Caco-2 (cell line): ENCODE measurements at places on chromosomes 1 and 21. TPM values are rescaled to one million over a fixed set of nuclear protein-coding genes. Genes with fewer than 3 reads are reported as not detected.

The CFAP45 gene
- total RNA-seq: 1.1 and 1.5 TPM in 2 replicates

DNA sequence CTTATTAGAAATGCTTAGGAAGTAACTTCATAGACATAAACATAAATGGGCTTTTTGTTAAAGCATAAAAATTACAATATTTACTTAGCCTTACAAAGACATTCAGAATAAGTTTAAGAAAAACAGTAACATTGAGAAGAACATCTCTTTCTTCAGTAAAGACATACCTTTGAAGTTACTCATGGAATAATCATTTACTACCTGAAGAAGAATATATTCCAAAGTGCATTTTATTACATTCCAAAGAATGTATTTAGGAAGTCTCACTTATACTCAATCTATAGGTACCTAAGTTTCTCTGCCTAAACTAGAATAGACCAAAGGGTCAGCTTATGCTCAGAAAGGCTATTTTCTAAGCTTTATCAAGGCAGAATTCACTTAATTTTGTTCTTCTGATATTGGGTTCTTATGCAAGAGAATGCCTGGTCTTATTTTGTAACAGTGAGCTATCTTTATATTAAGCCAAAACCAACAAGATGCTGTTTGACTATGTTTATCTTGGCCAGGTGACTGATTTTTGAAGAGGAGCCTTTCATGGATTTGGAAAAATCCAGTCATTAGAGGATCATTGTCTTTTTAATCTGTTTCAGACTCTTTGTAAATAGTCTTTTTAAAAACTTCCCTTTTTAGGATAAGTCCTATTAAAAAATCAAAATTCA lies 110.1 kb downstream of the OLFML2B start:
- no peaks in the 10 kb centered on the region for H3K27me3 ChIP-seq
- peak overlapping the region; percentile 25 for H3K27ac ChIP-seq
- H3K4me1 ChIP-seq: peaks cover 47% of the 10 kb centered on the region

DNA sequence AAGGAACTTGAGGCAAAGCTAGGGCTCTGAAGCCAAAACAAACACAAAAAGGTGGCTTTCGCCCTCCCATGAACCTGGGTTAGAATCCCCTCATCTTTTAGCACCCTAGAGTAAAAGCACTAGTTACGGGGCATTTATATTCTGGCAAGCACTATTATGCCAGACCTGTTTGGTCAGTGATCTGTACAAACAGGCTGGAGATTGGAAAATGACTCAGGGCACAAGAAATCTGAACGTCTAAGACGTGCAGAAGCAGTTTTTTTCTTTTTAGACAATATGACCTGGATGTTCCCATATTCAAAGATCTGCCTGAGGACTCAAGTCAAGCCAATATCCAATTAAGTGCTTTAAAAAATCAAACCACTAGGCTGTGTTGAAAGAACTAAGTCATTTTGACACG lies 3.0 kb downstream of the ZNF436 start:
- no peak overlapping the region for H3K27ac ChIP-seq
- DNase-seq: no peak
- no peaks in the 10 kb centered on the region for H3K27me3 ChIP-seq
- peaks cover 7% of the 10 kb centered on the region for H3K36me3 ChIP-seq
- H3K4me1 ChIP-seq: peaks cover 22% of the 10 kb centered on the region

DNA sequence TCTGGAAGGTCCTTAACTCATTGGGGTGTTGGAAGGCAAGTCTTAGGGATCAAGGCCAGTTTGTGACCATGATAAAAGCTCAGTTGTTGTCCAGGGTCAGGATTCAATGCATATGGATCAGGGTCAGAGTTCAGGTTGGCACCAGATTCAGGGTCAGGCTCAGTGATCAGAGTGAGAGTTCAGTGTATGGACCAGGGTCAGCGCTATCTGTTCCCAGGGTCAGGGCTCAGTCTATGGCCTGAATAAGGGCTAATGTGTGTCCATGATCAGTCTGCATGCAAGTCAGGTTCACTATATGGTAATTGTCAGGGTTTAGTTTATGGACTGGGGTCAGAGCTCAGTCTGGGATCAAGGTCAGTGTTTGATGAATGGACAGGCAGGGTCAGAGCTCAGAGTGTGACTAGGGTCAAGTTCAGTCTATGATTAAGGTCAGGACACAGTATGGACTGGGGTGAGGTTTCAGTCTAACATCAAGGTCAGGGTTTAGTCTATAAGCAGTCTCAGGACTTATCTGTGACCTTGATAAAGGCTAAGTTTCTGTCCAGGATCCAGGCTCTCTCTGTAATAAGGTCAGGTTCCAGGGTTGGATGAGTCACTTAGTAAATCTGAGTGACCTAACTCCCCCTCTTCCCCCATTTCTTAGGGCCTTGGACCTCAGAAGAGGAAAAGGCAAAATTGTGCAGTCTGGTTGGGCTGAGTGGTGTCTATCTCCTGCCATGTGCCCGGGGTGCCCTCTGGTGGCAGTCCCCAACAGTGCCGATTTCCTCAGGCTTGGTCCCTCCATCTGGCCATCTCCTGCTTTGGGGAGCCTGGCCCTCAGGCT lies 23.8 kb downstream of the KNCN start:
- no peaks in the 10 kb centered on the region for H3K36me3 ChIP-seq
- H3K4me1 ChIP-seq: no peaks in the 10 kb centered on the region
- H3K4me3 ChIP-seq: no peak overlapping the region
- no peaks in the 10 kb centered on the region for H3K27me3 ChIP-seq
- DNase-seq: peak; percentile 81
- no peak overlapping the region for H3K27ac ChIP-seq

The KIF17 gene
- 1.3 and 1.5 TPM in 2 replicates for total RNA-seq

DNA sequence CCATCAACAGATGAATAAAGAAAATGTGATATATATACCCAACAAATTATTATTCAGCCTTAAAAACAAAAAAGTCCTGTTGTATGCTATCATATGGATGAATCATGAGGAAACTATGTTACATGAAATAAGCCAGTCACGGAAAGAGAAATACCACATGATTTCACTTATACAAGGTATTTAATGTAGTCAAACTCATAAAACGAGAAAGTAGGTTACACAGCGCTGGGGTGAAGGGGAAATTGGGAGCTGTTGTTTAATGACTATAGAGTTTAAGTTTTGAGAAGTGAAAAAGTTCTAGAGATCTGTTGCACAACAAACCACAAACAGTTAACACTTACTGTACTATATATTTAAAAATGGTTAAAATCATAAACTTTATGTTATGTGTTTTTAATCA lies 58.5 kb downstream of the SLC25A24 start:
- H3K4me1 ChIP-seq: no peaks in the 10 kb centered on the region
- H3K27me3 ChIP-seq: no peaks in the 10 kb centered on the region
- no peak overlapping the region for H3K4me3 ChIP-seq
- DNase-seq: no peak
- H3K36me3 ChIP-seq: no peaks in the 10 kb centered on the region

The RGS16 gene
- total RNA-seq: 0.77 and 1.2 TPM in 2 replicates

- no peaks in the 10 kb centered on the region for H3K4me1 ChIP-seq
- H3K36me3 ChIP-seq: no peaks in the 10 kb centered on the region
- no peaks in the 10 kb centered on the region; the same call in 1 of the 2 replicates for H3K27me3 ChIP-seq
- no peak overlapping the region for H3K27ac ChIP-seq
- DNase-seq: no peak
Measured at GRCh38 chr1:18528616-18529015, 47.9 kb downstream of the KLHDC7A start.

DNA sequence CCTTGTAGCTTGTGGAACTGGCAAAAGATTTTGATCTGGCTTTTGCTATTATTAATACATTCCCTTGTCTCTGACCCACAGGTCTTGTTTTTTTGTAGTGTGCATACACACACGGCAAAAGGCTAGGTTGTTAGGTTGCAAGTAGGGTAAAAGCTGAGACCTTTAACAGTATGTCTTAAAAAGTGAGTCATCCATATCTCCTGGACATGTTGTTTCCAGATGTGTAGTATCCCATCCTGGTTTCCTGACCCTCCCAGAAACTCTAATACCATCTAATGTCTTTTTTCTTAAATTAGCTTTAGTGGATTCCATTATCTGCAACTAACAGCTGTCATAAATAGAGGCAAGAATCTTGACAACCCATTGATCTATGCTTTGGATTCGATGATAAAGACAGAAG lies 14.7 kb downstream of the OVGP1 start:
- no peaks in the 10 kb centered on the region for H3K36me3 ChIP-seq
- H3K27me3 ChIP-seq: no peaks in the 10 kb centered on the region
- no peak overlapping the region for H3K4me3 ChIP-seq
- DNase-seq: no peak

DNA sequence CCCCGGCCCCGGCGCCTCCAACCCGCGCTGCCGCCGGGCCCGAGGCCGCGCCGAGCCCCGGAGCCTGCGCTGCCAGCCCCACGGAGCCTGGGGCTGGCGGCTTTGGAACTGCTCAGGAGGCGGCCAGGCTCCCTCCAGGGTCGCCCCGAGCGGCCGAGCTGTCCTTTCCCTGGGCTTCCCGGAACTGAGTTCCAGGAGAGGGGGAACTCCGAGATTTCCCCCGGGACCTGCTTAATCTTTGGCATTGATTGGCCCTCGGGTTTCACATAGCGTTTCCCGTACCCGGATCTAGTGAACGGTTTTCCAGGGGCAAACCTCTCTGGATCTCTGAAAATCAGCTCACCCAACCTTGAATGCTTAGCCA lies 504 bp downstream of the H6PD start:
- H3K27me3 ChIP-seq: no peaks in the 10 kb centered on the region
- peak overlapping the region; percentile 75 for H3K27ac ChIP-seq
- H3K4me1 ChIP-seq: 0 out of 2 replicates have a peak, but pooled peaks cover 5% of the 10 kb centered on the region
- DNase-seq: no peak
- H3K36me3 ChIP-seq: no peaks in the 10 kb centered on the region; the same call in 1 of the 2 replicates

- no peaks in the 10 kb centered on the region for H3K36me3 ChIP-seq
- no peaks in the 10 kb centered on the region for H3K27me3 ChIP-seq
Measured at GRCh38 chr1:217681806-217682205, 50.7 kb downstream of the SPATA17 start.

DNA sequence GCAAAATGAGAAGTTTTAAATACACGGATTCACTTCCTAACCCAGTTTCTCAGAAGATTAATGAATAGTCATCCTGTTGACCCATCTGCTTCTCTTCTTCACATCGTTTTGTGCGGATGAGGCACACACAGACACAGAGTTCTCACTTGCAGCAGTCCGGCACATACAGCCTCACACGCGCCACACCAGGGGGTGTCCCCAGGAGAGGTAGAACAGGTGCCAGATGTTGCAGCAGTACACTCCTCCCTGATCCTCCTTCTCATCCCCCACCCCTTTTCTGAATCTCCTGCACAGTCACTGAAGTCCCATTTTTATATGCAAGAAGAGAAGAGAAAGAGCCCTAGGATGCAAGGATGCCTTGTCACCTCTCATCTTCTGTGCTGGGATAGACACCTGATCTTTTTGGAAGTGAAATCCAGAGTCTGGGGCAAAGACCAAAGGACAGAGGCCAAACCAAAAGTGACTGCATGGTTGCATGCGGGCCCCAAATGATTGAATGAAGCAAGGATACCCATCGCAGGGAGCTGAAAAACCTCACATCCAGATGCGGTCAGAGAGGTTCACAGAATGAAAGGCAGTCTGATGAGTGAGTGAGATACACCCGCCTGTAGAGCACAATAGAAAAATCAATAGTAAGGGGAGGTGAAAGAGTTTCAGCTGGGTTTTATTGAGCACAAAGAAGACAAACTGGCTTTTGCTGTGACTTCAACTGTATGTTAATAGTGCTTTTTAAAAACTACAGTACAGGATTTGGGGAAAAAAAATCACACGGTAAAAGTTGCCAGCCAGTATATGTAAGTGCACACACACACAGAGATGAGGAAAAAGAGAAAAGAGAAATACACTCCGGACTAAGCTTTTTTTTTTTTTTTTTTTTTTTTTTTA lies 28.9 kb downstream of the PBX1 start:
- peaks cover 46% of the 10 kb centered on the region for H3K4me1 ChIP-seq
- H3K36me3 ChIP-seq: peaks cover 1% of the 10 kb centered on the region; the same call in 1 of the 2 replicates
- peak overlapping the region; percentile 97 for H3K27ac ChIP-seq

The C1orf52 gene
- total RNA-seq: 30.4 and 30.7 TPM in 2 replicates

DNA sequence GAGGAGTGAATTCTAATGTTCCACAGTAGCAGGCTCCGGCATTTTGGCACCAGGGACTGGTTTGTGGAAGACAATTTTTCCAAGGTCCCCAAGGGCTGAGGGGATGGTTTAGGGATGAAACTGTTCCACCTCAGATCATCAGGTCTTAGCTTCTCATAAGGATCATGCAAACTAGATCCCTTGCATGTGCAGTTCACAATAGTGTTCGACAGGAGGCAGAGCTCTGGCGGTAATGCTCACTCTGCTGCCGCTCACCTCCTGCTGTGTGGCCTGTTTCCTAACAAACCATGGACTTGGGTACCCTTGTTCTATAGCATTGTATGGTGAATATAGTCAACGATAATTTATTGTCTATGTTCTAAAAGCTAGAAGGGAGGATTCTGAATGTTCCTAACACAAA lies 16.6 kb downstream of the CRNN start:
- no peaks in the 10 kb centered on the region for H3K4me1 ChIP-seq
- no peaks in the 10 kb centered on the region for H3K27me3 ChIP-seq
- H3K4me3 ChIP-seq: no peak overlapping the region
- no peaks in the 10 kb centered on the region for H3K36me3 ChIP-seq
- no peak for DNase-seq
- no peak overlapping the region for H3K27ac ChIP-seq

The RNF223 gene
- 0.56 and 0.57 TPM in 2 replicates for total RNA-seq

The MEX3A gene
- 8.9 and 12.2 TPM in 2 replicates for total RNA-seq

The DONSON gene
- 36.2 and 36.4 TPM in 2 replicates for total RNA-seq

DNA sequence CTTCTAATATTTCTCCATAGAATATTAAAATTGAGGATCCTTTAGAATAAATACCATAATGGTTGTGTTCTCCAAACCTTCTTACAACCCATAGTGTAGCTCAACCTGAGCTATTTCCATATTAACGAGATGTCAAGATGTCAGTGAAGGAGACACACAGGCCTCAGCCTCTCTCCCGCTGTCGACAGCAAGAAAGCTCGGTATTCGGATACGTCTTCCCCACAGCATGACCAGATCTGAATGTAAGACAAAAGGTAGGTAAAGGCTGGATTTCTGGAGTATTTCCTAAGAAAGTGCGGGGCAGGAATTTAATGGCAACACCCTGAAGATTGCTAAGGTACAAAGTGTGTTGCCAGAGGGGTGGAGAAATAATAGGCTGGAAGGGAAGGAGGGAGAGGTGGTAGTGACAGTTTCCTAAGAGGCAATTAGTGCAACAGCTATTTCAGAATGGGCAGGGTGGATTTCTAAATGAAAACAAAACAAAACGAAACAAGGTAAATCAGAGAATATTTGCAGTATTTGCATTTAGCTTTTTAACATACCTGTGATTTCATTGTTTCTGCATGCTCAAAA lies 1.7 kb downstream of the ADSS2 start:
- no peaks in the 10 kb centered on the region for H3K36me3 ChIP-seq
- no peaks in the 10 kb centered on the region for H3K27me3 ChIP-seq
- H3K27ac ChIP-seq: peak overlapping the region; percentile 76

- peaks cover 2% of the 10 kb centered on the region for H3K36me3 ChIP-seq
- H3K4me1 ChIP-seq: peaks cover 70% of the 10 kb centered on the region
- DNase-seq: no peak
- no peaks in the 10 kb centered on the region for H3K27me3 ChIP-seq
- no peak overlapping the region for H3K4me3 ChIP-seq
Measured at GRCh38 chr1:157135070-157135469, 3.1 kb downstream of the ETV3 start.

The KLF18 gene
- not detected in 2 replicates for total RNA-seq
